ENCODE measurements at places on chromosomes 6 and 20. TPM values are rescaled to one million over a fixed set of nuclear protein-coding genes. Genes with fewer than 3 reads are reported as not detected.

Gene NAA20
- total RNA-seq, result 146 TPM

Gene RCAN2
- not detected for total RNA-seq

Gene WRNIP1
- 41.2 TPM for total RNA-seq

Gene ISM1
- 0.20 TPM for total RNA-seq

Gene C6orf163
- 0.44 TPM for total RNA-seq

Gene SLC52A3
- 0.51 TPM for total RNA-seq

Gene NOX3
- total RNA-seq, result not detected

Gene EGFL8
- 1.9 TPM for total RNA-seq

Gene B3GAT2
- total RNA-seq, result 0.05 TPM

Gene BCAS4
- 24.8 TPM for total RNA-seq

Gene RIPPLY2
- not detected for total RNA-seq

Gene WFDC6
- total RNA-seq, result not detected

Gene IYD
- total RNA-seq, result not detected

Gene CLDN20
- not detected for total RNA-seq

Gene DYNLT2
- total RNA-seq, result 0.81 TPM

Measured in A549 treated with ZK216348 at 1 μM for 4 hours (cell line).